ENCODE measurements at places on chromosomes 7 and 10. TPM values are rescaled to one million over a fixed set of nuclear protein-coding genes. Genes with fewer than 3 reads are reported as not detected.
A peak's percentile ranks its signal among the peaks of the same experiment; 100 is the strongest.

GRCh38 chr7:139768249-139768824 is 9.5 kb downstream of the HIPK2 start:
- DNase-seq, result no peak

ZNHIT1 gene
- 70.9 TPM for total RNA-seq

DNA sequence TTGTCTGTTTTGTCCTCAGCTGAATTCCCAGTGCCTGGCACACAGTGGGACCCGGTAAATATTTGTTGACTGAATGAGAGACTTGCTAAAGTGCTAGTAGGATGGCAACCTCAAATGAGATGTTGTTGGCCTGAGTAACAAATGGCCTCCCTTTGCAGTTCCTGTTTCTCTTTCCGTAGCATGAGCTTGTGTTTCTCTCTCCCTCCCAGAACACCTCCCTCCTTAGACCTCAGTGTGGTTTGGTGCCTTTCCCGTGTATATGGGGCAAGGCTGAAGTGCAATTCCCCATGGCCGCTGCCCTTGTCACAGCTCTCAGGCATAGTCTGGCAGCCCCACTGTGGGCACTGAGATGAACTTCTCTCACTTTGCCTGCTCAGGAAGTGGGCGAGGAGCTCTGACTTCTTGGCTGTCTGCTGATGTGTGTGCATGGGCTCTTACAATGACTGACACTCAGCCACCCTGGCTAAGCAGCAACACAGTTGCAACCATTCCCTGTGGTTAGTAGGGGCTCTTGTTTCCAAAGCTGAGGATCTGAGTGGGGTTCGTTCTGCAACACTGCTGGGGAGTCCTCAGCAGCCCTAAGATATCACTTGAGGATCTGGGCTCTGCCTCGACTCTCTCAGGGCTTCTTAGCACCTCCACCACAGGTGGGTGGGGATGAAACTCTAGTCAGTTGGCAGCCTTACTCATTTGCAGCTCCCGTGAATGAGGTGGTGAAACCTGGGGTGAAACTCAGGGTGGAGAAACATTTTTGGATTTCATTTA is 136.1 kb downstream of the ICA1 start:
- DNase-seq, result no peak

DNA sequence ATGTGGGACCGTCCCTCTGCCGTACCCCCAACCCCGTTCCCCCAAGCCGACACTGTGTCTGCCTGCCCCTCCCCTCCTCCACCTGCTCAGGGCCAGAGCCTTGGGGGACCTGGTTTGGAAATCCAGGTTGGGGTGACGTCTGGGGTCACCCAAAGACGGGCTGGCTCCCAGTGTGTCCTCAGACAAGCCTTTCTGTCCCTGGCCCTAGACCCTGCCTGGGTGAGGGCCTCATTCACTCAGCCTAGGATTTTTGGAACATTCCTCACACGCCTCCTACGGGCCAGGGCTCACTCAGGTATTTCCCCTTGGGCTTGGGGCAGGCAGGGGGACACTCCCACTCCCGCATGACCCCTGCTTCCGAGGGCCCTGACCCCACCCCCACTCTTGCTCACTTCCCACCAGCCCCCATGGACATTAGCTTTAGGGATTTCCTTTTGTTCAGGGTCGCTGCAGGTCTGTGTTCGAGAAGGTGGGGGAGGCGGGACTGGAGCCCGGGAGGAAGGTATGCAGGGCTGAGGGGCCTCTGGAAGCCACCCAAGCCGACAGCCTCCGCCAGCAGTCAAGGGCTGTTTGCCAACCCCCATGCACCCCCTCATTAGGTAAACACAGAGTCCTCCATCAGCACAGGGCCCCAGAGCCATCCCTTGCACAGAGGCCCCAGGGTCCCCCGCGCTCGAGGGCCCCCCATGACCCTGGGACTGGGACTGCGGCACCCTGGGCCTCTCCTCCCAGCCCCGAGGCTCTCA is 35.1 kb downstream of the PDGFA start:
- DNase-seq, result no peak

DNA sequence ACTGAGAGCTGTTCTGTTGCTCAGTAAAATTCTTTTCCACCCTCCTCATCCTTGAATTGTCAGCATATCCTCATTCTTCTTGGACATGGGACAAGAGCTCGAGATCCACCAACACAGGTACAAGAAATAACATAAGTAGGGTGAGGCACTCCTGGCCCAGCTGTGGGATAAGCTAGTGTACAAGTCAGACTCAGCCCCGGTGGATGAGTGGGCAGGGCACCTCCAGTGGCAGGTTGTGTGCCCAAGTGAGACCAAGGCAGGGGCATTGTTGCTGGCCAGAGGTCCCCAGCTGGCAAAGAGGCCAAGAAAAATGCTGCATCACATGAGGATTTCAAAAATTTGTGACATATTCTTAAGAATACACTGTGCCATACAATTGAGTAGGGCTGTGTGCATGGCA is 402.0 kb upstream of the ZWINT start:
- DNase-seq, result no peak

CHST15 gene
- total RNA-seq, result 99.0 TPM

- DNase-seq, result no peak
Measured at GRCh38 chr7:54769203-54769602, 10.2 kb upstream of the SEC61G start.

DNA sequence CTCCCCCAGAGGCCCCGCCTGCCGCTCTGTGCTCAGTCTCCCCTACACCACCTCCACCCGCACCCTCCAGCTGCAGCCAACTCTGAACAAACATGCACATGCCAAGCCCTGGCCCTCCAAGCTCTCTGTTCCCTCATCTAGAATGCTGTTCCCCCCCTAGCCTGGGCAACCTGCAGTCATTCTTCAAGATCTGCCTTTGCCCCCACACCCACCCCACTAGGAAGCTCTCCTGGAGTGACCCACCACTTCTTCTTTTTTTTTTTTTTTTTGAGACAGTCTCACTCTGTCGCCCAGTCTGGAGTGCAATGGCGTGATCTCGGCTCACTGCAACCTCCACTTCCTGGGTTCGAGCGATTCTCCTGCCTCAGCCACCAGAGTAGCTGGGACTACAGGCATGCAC is 13.7 kb downstream of the MYL10 start:
- no peak for DNase-seq

- no peak for DNase-seq
Measured at GRCh38 chr7:124655990-124656389, 109.6 kb downstream of the GPR37 start.

GRCh38 chr10:78205457-78206016 is 171.9 kb downstream of the RPS24 start:
- DNase-seq, result no peak

STAMBPL1 gene
- 1.4 TPM for total RNA-seq

GRCh38 chr10:96588616-96589419 is 2.0 kb upstream of the TM9SF3 start:
- no peak for DNase-seq

- DNase-seq, result no peak
Measured at GRCh38 chr7:116328161-116328560, 117.8 kb downstream of the TES start.

DNA sequence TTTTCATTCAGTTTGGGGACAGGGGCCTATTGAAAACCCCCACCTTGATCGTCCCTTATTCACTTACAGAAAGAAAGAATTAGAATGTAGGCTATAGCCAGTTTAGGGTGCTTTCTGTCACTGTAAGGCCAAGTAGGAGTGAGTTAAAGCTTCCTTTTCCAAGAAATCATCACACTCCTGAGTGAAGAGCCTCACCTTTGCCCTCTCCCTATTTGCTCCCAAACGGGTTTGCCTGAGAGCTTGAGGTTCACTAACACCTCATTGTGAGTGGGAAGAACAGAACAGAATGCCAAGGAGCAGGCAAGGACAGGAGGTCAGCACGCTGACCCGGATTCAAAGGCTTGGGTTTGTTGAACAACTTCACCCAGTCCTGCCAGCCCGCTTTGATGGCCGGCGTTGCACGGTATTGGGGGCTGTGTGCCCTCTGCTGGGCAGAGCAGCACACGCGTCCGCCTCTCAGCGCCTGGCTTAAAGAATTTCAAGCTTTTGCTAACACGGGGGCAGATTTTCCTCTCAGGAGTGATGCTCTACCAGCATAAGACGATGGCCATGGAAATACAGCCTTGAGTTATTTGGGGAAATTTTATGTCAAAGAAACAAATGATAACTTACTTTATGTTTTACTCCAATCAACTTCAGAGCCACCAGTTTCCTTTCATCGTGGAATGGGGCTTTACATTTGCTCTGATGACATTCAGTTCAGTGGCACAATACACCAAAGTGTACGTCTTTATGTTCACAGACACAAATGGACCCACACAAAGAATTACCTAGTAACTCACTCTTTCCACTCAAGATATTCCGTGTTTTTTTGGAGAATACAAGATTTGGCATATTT is 470.0 kb downstream of the SUGCT start:
- DNase-seq, result peak; percentile 72

GRCh38 chr7:46525876-46526275 is 604.8 kb upstream of the IGFBP3 start:
- no peak for DNase-seq

GRCh38 chr7:146319629-146320028 is 203.0 kb downstream of the CNTNAP2 start:
- no peak for DNase-seq

ERCC6 gene
- 16.0 TPM for total RNA-seq

DNA sequence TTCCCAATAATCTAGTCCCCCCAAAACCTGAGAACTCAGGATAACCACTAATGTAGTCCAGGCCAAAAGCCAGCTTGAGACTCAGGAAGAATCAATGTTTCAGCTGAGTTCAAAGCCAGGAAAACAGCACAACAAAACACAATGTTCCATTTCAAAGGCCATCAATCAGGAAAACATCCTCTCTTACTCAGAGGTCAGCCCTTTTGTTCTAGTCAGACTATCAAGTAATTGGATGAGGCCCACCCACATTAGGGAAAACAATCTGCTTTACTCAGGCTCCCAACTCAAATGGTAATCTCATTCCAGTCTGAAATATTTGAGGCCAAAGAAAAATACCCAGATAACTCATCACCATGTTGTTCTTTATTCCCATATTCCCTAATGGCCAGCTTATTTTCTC is 152.2 kb downstream of the SDHAF3 start:
- DNase-seq, result peak; percentile 52

AMPH gene
- total RNA-seq, result not detected

BNIP3 gene
- 92.8 TPM for total RNA-seq

DNA sequence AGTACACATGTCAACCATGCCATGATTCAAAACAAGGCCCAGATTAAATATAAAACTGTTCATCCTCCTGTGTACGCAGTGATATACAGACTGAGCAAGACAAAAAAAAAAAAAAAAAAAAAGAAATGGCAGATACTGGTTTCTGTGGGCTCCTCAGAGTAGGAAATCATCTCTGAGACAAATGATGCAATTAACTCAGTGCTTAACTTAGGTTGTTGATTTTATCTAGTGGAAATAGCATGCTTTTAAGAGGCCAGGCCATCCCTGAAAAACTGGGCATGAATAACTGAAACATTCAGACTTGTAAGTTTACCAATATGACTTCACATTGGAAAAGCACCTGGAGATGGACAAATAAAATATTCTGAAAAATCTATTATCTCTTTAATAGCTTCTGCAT is 69.0 kb downstream of the DKK1 start:
- no peak for DNase-seq
